ENCODE measurements at places on chromosomes 16 and 17.
A peak's percentile ranks its signal among the peaks of the same experiment; 100 is the strongest.

DNA sequence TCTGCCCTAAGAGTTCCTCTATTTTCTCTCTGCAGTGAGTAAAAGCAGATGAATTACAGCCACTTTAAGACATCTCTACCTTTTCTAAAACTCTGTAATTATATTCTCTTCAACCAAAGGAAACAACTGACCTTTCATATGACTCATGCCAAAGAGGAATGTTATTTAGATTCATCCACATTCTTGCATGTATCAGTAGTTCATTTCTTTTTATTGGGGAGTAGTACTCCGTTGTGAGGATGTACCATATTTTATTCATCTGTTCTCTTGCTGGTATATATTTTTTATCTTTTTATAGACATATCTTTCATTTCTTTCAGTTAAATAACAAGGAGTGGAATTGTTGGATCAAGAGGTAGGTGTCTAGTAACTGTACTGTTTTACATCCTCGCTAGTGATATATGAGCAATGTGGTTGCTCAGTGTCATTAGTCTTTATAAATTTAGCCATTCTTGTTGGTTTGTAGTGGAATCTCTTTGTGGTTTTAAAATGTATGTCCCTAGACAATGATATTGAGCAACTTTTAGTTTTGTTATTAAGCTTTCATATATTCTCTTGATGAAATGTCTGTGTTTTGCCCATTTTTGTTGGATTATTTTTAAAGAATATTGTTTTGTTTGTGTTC is 7.8 kb upstream of the MYH8 start:
- DNase-seq = no peak

DNA sequence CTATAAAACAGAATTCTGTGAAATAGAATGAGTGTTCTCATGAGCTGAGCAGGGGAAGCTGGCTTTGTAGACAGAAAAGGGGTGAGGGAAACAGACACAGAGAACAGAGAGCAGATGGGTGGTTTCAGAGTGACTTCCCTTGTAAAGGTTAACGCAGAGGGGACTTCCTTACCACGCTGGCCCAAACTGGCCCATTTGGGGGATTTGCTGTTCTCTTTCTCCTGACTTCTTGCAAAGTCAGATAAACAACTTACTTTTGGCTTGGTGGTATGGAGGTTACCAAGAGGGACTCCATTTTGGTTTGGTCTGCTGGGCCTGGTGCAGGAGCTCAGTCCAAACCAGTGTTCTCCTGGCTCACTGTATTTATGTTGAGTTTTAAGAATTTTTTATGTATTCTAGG is 48.4 kb downstream of the SEC14L1 start:
- no peak for DNase-seq

GRCh38 chr16:77430787-77431585 is 3.8 kb downstream of the ADAMTS18 start:
- DNase-seq = no peak

- DNase-seq = no peak
Observed at GRCh38 chr16:51429041-51429440, 278.0 kb upstream of the SALL1 start.

DNA sequence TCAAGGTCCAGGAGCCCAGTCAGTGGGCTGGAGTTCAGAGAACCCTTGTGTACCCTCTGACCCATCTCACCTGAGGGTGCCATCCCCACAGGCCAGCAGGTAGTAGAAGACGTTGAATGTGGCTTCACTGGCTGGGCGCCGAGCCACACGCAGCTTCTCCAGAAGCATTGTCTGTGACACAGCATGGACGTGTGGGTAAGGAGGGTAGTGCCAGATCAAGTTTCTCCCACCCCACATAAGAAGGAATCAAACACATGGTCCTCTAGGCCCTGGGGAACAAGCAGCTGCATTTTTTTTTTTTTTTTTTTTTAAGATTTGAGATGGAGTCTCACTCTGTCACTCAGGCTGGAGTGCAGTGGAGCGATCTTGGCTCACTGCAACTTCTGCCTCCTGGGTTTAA is 60.9 kb downstream of the MYO18A start:
- no peak for DNase-seq

- peak; percentile 92 for DNase-seq
Observed at GRCh38 chr17:42322382-42323267, 34.3 kb downstream of the STAT5A start.

DNA sequence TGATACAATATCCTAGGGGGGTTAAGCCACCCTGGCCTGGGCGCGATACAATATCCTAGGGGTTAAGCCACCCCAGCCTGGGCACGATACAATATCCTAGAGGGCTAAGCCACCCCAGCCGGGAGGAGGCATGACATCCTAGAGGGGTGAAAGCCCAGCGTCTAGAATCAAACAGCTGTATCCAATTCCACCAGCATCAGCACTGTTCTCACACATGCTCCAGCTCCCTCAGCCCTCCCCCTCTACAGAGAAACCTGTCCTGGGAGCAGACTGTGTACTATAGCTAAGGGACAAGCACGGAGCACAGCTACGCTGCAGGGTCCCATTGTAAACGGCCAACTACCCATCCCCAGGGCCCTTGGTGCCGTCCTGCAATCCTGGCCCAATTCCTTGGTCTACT is 6.2 kb downstream of the GINS2 start:
- no peak for DNase-seq

DNA sequence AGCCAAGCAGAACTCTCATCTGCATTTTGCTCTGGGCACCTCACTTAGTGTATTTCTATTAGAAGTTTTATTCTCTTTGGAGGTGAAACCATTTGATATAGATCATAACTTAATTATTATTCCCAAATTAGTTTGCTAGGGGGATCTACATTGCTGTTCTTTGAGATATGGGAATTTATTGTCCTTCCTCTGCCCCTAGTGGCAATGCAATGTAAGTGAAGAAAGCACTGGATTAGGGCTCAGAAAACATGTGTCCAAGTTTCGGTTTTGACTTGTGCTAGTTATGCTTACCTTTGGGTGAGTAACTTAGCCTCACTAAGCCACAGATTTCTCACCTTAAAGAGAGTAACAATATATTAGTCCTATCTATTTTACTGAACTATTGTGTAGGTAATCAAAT is 2.9 kb downstream of the KRT39 start:
- no peak for DNase-seq

DNA sequence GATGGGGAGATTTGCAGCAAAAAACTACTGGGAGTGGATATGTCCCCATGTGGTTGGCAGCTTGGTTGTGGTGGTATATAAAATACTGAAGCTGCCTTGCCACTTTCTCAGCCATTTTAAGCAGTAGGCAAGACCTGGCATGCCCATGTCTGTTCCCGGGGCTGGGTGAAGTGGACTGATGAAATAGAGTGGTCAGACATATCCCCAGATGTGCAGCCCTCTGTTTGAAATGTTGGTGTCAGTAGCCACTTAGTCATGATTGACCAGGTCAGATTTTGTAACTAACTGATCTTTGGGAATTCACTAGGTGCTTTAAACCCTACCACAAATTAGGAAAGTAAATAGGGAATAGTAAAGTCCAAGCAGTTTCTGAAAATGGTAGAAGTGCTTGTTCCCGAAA is 151.6 kb downstream of the PHKB start:
- no peak for DNase-seq

- DNase-seq = no peak
Observed at GRCh38 chr17:82907797-82908542, 68.1 kb upstream of the ZNF750 start.

- DNase-seq = no peak
Observed at GRCh38 chr16:31876951-31877828, 3.6 kb downstream of the ZNF267 start.

DNA sequence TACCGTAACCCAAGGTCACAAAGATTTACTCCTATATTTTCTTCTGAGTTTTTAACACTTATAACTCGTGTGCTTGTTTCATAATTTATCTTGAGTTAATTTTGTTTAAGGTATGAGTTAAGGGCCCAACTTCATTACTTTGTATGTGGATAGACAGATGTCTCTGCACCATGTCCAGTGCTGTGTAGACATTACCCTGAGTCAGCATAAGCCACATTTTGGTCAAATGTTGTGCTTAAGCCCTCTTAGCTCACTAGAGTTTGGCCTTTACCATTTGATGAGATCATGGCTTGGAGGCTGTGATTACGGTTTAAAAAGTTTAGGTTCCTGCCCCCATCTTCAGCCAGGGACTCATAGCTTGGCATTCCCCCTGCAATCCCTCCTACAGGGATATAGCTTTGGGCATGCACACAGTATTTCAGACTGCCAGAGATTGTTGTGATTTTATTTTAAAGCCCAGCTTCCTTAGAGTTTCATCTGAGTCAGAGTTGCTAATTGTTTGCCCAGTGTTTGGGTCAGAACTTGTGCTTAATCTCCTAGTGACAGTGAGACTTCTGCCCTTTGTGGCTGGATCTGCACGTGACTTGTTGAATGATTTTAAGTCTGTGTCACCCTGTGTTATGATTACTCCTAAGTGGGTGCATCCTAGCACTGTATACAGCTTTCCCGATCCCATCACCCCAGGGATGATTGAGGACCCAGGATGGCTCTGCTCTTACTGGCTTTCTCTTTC is 393.1 kb downstream of the CNTNAP4 start:
- DNase-seq = no peak

DNA sequence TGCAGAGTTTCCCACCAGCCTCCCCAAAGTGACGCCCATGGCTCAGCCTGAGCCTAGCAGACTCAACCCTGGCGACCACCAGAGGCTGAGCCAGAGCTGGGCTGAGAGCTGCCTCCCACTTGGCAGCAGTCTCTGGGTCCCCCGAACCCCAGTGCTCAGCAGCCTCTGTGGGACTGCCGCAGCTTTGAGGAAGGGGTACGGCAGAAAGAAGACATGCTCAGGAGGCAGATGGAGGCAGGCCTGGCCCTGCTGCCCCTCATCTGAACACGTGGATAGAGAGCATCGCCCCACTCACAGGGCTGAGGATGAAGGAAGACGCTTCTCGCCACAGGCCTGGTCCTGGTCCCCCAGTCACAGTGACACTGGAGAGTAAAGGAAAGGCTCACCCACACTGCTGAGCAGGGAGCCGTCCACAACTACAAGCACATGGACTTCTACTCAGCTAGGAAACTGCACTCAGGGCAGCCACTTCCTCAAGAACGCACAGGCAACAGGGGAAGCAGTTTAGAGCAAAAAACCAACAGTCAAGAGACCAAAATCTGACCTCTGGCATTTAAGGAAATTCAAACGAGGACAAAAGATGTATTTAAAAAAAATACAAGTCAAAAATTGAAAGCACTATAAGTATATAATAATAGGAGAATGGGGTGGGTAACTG is 45.2 kb upstream of the GSG1L start:
- DNase-seq = no peak

DNA sequence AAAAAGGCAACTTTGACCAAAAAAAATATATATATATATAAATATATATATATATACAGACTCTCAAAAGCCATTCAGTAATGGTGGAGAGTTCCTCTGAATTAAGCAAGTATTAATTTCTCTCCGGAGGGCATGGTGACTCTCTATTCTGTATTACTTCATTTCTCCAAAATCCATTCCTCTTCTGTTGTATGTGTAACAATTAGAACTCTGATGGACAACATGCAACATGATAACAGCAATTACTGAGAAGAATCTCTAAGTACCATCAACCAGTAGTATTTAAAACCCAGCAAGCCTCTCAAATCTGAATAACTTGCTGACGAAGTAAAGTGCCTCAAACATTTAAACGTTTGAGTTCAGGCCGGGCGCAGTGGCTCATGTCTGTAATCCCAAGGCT is 2.3 kb downstream of the GRB2 start:
- DNase-seq = no peak

DNA sequence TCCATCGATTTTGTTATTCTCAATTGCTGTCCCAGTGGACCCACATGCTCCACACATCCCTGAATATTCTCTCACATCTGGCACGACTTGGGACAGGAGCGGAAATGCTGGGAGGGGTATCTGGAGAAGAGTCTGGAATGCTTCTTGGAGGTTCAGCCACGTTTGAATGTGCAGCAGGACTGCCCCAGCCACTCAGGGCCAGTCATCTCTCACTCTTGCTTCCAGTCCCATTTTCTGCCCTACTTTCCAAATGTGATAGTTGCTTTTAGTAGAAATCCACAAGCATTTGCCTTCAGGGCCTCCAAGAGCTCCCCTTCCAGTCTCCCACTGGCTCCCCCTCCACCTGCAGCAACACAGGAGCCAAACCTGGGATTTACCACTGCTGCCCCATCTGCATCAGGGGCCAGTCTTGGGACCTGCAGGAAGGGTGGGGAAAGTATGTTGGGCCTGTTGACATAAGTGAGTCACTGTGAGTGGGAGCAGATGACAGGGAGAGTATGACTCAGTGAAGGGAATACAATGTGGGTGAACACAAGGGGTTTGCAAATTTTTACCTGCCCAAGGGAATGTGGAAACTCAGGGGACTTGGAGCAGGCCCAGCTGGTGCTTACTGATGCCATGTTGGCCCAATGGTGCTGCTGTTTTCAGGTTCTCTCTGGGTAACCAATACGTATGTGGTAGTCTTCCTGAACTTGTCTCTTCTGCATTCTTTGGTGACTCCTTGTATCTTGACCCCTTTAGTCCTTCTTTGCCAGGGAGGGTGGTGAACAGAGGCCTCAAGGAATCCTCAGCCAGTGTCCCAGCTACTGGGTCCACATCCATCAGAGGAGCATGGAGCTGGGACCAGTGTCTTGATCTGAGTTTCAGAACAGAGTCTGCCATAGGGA is 78.8 kb upstream of the CRHR1 start:
- peak; percentile 47 for DNase-seq

DNA sequence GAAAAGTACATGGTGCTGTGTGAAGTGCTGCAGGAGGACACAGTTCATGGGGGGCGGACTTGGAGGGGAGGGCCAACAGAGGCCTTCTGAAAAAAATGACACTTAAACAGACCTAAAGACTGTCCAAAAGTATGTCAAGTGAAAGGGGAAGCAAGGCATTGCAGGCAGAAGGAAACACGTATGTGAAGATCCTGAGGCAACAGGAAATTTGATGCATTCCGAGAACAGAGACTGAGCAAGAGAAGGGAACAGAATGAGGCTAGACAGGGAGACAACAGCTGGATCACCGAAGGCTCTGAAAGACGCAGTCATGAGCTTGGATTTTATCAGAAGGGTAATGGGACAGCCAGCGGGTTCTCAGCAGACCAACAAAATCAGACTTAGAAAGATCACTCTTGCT is 1.1 kb downstream of the IFT20 start:
- no peak for DNase-seq

- no peak for DNase-seq
Observed at GRCh38 chr16:11386054-11386680, 40.9 kb downstream of the RMI2 start.

- DNase-seq = no peak
Observed at GRCh38 chr16:7167626-7168025, 165.0 kb upstream of the RBFOX1 start.

GRCh38 chr17:56171186-56171959 is 18.1 kb downstream of the ANKFN1 start:
- no peak for DNase-seq

DNA sequence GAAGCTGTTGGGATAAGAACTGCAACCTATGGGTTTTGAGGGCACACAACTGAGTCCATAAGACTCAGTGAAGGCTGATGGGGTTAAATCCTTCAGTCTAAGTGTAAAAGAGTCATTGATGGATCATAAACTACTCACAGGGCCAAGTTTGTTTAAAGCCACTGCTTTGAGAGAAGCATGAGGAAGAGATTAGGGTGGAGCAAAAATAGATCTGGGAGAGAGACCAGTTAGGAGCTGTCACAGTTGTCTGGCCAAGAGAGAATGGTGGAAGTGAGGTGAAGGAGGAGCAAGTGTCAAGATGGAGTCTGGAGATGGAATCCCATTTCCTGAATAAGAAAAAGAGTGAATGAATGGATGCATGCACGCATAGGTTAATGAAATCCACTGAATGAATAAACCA is 379.1 kb upstream of the CDH11 start:
- DNase-seq = no peak

- no peak for DNase-seq
Observed at GRCh38 chr16:11755022-11755760, 12.5 kb upstream of the TXNDC11 start.

All from ureter (tissue), 1 donor.